Endothelial cell of umbilical vein (primary cell): ENCODE measurements at places on chromosomes 2 and 18.

DNA sequence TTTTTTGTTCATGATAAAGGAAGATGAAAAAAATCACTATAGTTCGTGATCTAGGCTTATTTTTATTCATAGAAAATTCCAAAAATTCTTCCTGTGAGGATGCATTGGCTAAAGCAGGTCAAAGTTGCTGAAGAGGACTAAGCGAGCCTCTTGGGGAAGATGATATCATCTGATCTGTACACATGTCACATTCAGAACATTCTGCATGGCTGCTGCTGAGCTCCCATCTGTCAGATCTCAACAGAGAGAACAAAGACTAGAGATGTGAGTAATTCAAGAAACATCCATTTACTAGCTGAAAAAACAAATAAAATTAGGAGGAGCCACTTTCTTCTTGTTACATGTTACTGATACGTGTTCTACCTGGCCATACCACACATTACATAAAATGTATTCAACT is 518.6 kb upstream of the FSIP2 start:
- no peaks in the 10 kb centered on the region for H3K4me1 ChIP-seq
- H3K4me3 ChIP-seq = no peak overlapping the region
- DNase-seq = no peak
- no peaks in the 10 kb centered on the region for H3K27me3 ChIP-seq
- no peak overlapping the region for H3K27ac ChIP-seq
- H3K36me3 ChIP-seq = no peaks in the 10 kb centered on the region

DNA sequence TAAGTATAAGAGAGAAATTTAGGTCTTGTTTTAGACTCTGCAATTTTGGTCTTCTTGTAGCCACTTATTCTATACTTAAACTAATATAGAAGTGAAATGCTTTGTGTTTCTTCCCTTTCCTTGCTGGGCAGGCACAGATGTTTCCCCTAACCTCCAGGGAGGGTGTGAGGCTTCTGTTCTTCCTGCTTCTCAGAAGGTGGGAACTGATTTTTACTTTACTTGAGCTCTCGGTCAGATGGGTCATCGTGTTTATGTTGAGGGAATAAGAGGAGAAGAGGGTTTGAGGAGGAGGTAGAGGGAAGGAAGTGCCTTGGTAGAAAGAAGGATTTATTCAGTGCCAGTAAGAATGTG is 92.5 kb upstream of the CXCR4 start:
- no peaks in the 10 kb centered on the region for H3K36me3 ChIP-seq
- no peaks in the 10 kb centered on the region for H3K27me3 ChIP-seq
- H3K4me3 ChIP-seq = no peak overlapping the region
- no peak for DNase-seq
- H3K4me1 ChIP-seq = no peaks in the 10 kb centered on the region
- H3K27ac ChIP-seq = no peak overlapping the region

- H3K27ac ChIP-seq = no peak overlapping the region
- no peaks in the 10 kb centered on the region for H3K36me3 ChIP-seq
- no peak overlapping the region for H3K4me3 ChIP-seq
- no peaks in the 10 kb centered on the region for H3K4me1 ChIP-seq
Observed at GRCh38 chr2:175914846-175915245, 87.2 kb downstream of the LNPK start.

GRCh38 chr2:29562896-29563295 is 358.5 kb downstream of the ALK start:
- no peak overlapping the region for H3K4me3 ChIP-seq
- H3K4me1 ChIP-seq = no peaks in the 10 kb centered on the region
- H3K27ac ChIP-seq = no peak overlapping the region
- no peaks in the 10 kb centered on the region for H3K27me3 ChIP-seq

DNA sequence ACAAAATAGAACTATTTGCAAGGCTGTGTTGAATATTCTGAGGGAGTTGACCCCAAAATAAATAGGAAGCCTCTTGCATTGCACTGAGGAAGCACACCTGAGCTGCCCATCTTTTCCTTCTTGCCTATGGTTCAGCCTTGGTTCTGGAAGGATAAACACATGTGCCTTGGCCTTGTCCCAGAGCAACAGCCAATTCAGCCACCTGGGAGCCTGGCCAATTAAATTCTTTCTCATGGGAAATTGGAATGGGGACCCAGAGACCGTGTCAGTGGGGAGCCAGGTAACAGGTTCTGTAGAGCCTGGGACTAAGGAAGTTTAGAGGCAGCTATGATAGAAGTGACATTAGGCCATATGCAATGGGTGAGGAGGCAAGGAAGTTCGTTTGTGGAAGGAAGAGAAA is 99.6 kb downstream of the KLF7 start:
- no peaks in the 10 kb centered on the region for H3K27me3 ChIP-seq
- peaks cover 32% of the 10 kb centered on the region for H3K4me1 ChIP-seq
- no peak overlapping the region for H3K4me3 ChIP-seq
- DNase-seq = no peak
- no peaks in the 10 kb centered on the region for H3K36me3 ChIP-seq

- peaks cover 5% of the 10 kb centered on the region for H3K36me3 ChIP-seq
- no peak for DNase-seq
- H3K4me1 ChIP-seq = peaks cover 67% of the 10 kb centered on the region
Observed at GRCh38 chr2:159139216-159139933, 147.1 kb downstream of the WDSUB1 start.

- H3K27me3 ChIP-seq = no peaks in the 10 kb centered on the region
- peaks cover 11% of the 10 kb centered on the region for H3K4me1 ChIP-seq
- DNase-seq = no peak
- H3K4me3 ChIP-seq = no peak overlapping the region
- no peaks in the 10 kb centered on the region for H3K36me3 ChIP-seq
- H3K27ac ChIP-seq = no peak overlapping the region
Observed at GRCh38 chr2:177629357-177630024, 236.9 kb downstream of the AGPS start.

DNA sequence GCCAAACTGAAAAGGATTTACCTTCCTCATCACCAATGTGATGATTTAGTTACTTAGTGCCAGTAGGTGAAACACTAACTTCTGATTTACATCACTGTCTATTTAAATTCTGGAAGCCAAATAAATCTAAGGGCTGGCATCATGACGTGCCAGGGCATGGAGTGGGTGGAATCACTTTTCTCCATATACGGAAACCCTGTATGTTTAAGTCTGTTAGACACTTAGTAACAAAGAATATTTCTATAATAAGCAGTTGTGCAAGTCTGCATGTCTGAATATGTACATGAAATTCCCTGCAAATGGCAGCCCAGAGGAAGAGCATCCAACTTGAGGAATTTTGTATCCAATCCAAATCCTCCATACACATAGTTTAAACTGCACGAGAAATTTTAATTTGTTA is 243.1 kb upstream of the SMAD7 start:
- H3K4me1 ChIP-seq = peaks cover 3% of the 10 kb centered on the region
- H3K27me3 ChIP-seq = no peaks in the 10 kb centered on the region
- no peak overlapping the region for H3K4me3 ChIP-seq
- no peak overlapping the region for H3K27ac ChIP-seq

DNA sequence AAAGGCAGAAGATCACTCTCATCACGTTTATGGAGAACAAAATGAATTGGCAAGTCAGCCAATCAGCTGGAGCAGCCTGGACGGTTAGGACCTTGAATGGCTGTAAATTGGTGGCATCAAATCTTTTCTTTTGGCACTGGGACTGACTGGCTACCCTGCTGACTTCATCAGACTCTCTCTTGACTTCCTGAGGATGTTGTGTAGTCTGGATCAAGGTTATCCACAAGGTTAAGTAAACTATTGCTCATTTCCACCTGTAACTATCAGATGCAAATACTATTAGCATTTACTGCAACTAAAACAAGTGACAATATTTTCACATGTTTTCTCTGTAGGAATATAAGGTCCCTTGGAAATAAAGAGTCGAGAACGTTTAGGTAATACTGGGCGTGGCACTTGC is 134.3 kb upstream of the RASGRP3 start:
- H3K36me3 ChIP-seq = no peaks in the 10 kb centered on the region
- H3K4me1 ChIP-seq = peaks cover 28% of the 10 kb centered on the region
- no peak overlapping the region for H3K4me3 ChIP-seq
- H3K27ac ChIP-seq = peak overlapping the region; percentile 99
- no peaks in the 10 kb centered on the region for H3K27me3 ChIP-seq

- H3K4me1 ChIP-seq = no peaks in the 10 kb centered on the region
- H3K36me3 ChIP-seq = peaks cover 10% of the 10 kb centered on the region
- DNase-seq = no peak
- no peak overlapping the region for H3K27ac ChIP-seq
- no peaks in the 10 kb centered on the region for H3K27me3 ChIP-seq
Observed at GRCh38 chr2:38862476-38862875, 13.3 kb downstream of the DHX57 start.

GRCh38 chr2:158967114-158967730 is 1.2 kb upstream of the TANC1 start:
- no peaks in the 10 kb centered on the region for H3K27me3 ChIP-seq
- H3K27ac ChIP-seq = no peak overlapping the region
- H3K4me1 ChIP-seq = peaks cover 27% of the 10 kb centered on the region
- no peak overlapping the region for H3K4me3 ChIP-seq
- no peaks in the 10 kb centered on the region for H3K36me3 ChIP-seq
- no peak for DNase-seq

GRCh38 chr2:198375083-198375410 is 570.7 kb downstream of the PLCL1 start:
- H3K4me1 ChIP-seq = no peaks in the 10 kb centered on the region
- no peak overlapping the region for H3K27ac ChIP-seq
- H3K27me3 ChIP-seq = no peaks in the 10 kb centered on the region
- no peak for DNase-seq
- H3K36me3 ChIP-seq = no peaks in the 10 kb centered on the region
- no peak overlapping the region for H3K4me3 ChIP-seq

GRCh38 chr2:85704800-85705679 is 10.9 kb downstream of the GNLY start:
- H3K4me3 ChIP-seq = no peak overlapping the region
- no peak overlapping the region for H3K27ac ChIP-seq
- H3K36me3 ChIP-seq = no peaks in the 10 kb centered on the region
- H3K4me1 ChIP-seq = peaks cover 18% of the 10 kb centered on the region

DNA sequence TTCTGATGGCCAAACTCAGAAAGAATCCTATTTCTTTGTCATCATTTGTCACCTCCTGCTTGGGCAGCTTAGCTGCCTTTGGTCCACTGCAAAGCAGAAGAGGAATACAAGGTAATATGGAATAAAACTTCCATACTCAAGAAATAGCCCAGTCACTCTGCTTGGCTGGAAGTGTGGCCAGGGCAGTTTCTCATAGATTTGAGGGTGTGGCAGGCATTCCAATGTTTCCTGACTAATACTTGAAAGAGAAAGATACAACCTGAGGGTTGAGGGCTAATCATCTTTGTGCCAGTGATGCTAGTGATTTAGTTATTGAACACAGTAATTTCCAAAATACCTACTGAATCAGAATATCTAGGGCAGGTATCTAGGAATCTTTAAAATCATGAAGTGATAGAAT is 83.1 kb downstream of the FAM161A start:
- no peak overlapping the region for H3K4me3 ChIP-seq
- no peaks in the 10 kb centered on the region for H3K36me3 ChIP-seq
- peaks cover 7% of the 10 kb centered on the region for H3K27me3 ChIP-seq
- H3K4me1 ChIP-seq = no peaks in the 10 kb centered on the region

- H3K27ac ChIP-seq = no peak overlapping the region
- DNase-seq = peak; percentile 4
- no peak overlapping the region for H3K4me3 ChIP-seq
Observed at GRCh38 chr18:24657444-24657842, 197.0 kb downstream of the HRH4 start.

DNA sequence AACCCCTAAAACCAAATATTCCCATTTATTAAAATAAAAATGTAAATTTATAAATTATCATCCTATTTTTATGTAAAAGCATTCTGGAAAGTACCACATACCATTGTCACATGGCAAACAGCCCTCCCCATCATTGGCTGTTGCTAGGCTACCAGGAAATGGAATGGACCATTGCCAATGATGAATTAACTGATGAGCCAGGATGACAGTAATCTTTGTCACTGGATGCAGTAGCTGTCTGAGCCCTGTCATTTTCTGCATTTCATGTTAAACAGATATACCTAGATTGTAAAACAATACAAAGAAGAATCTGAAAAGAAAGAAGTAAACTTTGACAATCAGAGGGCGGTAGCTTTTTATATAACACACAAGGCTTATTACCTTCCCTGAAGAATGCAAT is 641.4 kb downstream of the BCL11A start:
- no peak overlapping the region for H3K27ac ChIP-seq
- no peak overlapping the region for H3K4me3 ChIP-seq
- no peaks in the 10 kb centered on the region for H3K36me3 ChIP-seq
- no peaks in the 10 kb centered on the region for H3K4me1 ChIP-seq
- H3K27me3 ChIP-seq = no peaks in the 10 kb centered on the region

DNA sequence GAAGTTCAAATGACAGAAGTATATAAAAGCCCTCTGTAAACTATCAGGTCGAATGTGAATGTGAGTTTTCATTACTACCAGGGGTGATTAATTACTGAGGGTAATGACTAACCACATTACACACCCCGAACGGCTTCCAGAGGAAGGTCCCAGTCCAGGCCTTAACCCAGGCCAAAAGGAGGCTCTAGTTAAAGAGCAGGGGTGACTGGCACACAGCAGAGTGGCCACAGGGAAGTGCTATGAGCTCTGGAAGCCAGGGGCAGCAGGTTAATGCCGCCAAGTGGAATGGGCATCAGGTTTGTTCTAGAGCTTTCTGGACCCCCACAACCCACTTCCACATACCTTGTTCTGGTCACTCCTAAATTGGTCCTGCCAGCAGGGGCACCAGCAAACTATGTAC is 87.7 kb downstream of the BCL11A start:
- DNase-seq = no peak
- H3K36me3 ChIP-seq = no peaks in the 10 kb centered on the region
- H3K27me3 ChIP-seq = no peaks in the 10 kb centered on the region
- no peaks in the 10 kb centered on the region for H3K4me1 ChIP-seq
- no peak overlapping the region for H3K4me3 ChIP-seq
- H3K27ac ChIP-seq = no peak overlapping the region

- H3K4me1 ChIP-seq = no peaks in the 10 kb centered on the region
- peaks cover 51% of the 10 kb centered on the region for H3K27me3 ChIP-seq
- DNase-seq = no peak
- no peak overlapping the region for H3K27ac ChIP-seq
- no peak overlapping the region for H3K4me3 ChIP-seq
Observed at GRCh38 chr18:63956755-63957154, 7.7 kb downstream of the HMSD start.

DNA sequence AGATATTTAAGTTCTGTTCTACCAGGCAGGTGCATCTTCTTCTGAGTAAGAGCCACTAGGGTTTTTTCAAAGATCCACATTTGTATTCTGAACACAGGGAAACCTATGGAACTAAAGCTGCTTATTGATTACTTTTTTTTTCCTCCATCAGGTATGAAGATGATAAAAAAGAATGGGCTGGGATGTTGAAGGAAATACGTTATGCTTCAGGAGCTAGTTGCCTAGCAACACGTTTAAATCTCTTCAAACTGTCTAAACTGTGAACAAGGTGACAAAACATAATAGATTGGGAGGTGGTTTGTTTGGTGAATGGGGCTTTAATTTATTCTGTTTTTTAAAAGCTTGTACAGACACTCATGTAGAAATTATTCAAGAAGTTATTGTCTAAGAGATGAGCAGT is 15.9 kb downstream of the KLHL41 start:
- DNase-seq = no peak
- H3K4me3 ChIP-seq = no peak overlapping the region
- no peaks in the 10 kb centered on the region for H3K4me1 ChIP-seq
- H3K27me3 ChIP-seq = no peaks in the 10 kb centered on the region
- no peak overlapping the region for H3K27ac ChIP-seq

GRCh38 chr2:164850235-164850634 is 8.6 kb upstream of the COBLL1 start:
- H3K4me3 ChIP-seq = no peak overlapping the region
- H3K27ac ChIP-seq = no peak overlapping the region
- no peaks in the 10 kb centered on the region for H3K27me3 ChIP-seq
- H3K36me3 ChIP-seq = no peaks in the 10 kb centered on the region

- H3K27ac ChIP-seq = no peak overlapping the region
- H3K36me3 ChIP-seq = no peaks in the 10 kb centered on the region
- H3K4me1 ChIP-seq = no peaks in the 10 kb centered on the region
- no peak for DNase-seq
- no peak overlapping the region for H3K4me3 ChIP-seq
- H3K27me3 ChIP-seq = peaks cover 15% of the 10 kb centered on the region
Observed at GRCh38 chr2:10923008-10923375, 11.3 kb downstream of the KCNF1 start.
